Activated B cell treated with CpG ODN at 0.5 μM for 24 hours (primary cell): ENCODE measurements at places on chromosomes 6 and 20.

GRCh38 chr20:32603046-32603726 is 18.1 kb upstream of the NOL4L start:
- peak overlapping the region; percentile 32 for H3K4me3 ChIP-seq
- no peak for DNase-seq
- H3K27me3 ChIP-seq, result no peaks in the 10 kb centered on the region

DNA sequence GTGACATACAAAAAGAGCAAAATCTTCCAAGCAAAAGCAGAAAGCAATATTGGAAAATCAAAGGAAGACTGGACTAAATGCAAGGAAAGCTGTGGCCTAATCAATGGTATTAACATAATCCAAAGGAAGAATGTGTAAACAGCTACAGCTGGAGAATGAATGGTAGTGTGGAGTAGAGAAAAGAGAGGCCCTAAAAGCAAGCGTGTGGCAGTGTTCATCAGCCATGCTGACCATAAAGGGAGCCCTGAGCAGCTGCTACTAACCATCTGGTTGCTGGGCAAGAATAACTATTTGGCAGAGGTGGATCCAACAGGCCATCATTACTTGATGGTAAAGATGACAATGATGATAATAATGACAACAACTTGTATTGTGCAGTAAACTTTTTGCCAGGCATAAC is 148.5 kb upstream of the BEND6 start:
- no peak overlapping the region for H3K4me3 ChIP-seq
- DNase-seq, result no peak
- no peaks in the 10 kb centered on the region for H3K36me3 ChIP-seq
- no peak overlapping the region for H3K27ac ChIP-seq
- no peaks in the 10 kb centered on the region for H3K27me3 ChIP-seq
- no peaks in the 10 kb centered on the region for H3K4me1 ChIP-seq

- H3K4me3 ChIP-seq, result no peak overlapping the region
- no peak overlapping the region for H3K27ac ChIP-seq
- H3K36me3 ChIP-seq, result no peaks in the 10 kb centered on the region
- H3K4me1 ChIP-seq, result no peaks in the 10 kb centered on the region
- no peak for DNase-seq
- peaks cover 25% of the 10 kb centered on the region for H3K27me3 ChIP-seq
Measured at GRCh38 chr6:117464700-117465099, 17.8 kb upstream of the DCBLD1 start.

- peaks cover 6% of the 10 kb centered on the region for H3K27me3 ChIP-seq
- H3K4me3 ChIP-seq, result no peak overlapping the region
- no peak for DNase-seq
- peaks cover 3% of the 10 kb centered on the region for H3K4me1 ChIP-seq
- H3K27ac ChIP-seq, result no peak overlapping the region
Measured at GRCh38 chr6:39698789-39699188, 26.4 kb downstream of the KIF6 start.

DNA sequence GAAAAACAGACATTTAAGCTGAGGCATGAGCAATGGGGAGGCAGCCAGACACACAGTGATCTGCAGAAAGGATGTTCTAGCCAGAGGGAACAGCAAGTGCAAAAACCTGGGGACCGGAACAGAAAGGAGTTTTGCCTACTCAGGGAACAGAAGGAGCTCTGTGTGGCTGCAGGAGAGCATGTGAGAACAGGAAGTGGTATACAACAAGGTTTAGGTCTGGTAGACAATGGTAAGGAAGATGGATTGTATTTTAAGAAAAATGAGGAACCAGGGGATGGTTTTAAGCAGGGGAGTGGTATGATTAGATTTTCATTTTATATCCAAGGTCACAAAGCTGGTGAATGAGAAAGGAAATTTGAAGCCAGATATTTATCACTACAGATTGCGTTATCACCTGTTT is 157.5 kb downstream of the UNC5CL start:
- no peak overlapping the region for H3K27ac ChIP-seq
- H3K27me3 ChIP-seq, result peaks cover 19% of the 10 kb centered on the region
- H3K4me1 ChIP-seq, result no peaks in the 10 kb centered on the region
- H3K4me3 ChIP-seq, result no peak overlapping the region

GRCh38 chr6:138524526-138524925 is 25.2 kb upstream of the NHSL1 start:
- H3K27ac ChIP-seq, result no peak overlapping the region
- no peak overlapping the region for H3K4me3 ChIP-seq
- no peaks in the 10 kb centered on the region for H3K36me3 ChIP-seq

GRCh38 chr20:48196001-48196400 is 410.7 kb upstream of the SULF2 start:
- no peaks in the 10 kb centered on the region for H3K36me3 ChIP-seq
- no peak for DNase-seq
- H3K4me3 ChIP-seq, result no peak overlapping the region
- no peak overlapping the region for H3K27ac ChIP-seq
- H3K27me3 ChIP-seq, result peaks cover 6% of the 10 kb centered on the region
- no peaks in the 10 kb centered on the region for H3K4me1 ChIP-seq

GRCh38 chr6:30061858-30062458 is 893 bp downstream of the POLR1H start:
- H3K4me3 ChIP-seq, result peak overlapping the region; percentile 98
- H3K36me3 ChIP-seq, result peaks cover 50% of the 10 kb centered on the region
- peak overlapping the region; percentile 97 for H3K27ac ChIP-seq
- no peaks in the 10 kb centered on the region for H3K27me3 ChIP-seq
- no peak for DNase-seq
- peaks cover 50% of the 10 kb centered on the region for H3K4me1 ChIP-seq

- H3K36me3 ChIP-seq, result no peaks in the 10 kb centered on the region
- DNase-seq, result no peak
- H3K4me3 ChIP-seq, result no peak overlapping the region
- no peaks in the 10 kb centered on the region for H3K27me3 ChIP-seq
- H3K27ac ChIP-seq, result no peak overlapping the region
Measured at GRCh38 chr20:33914919-33915318, 78.8 kb upstream of the RALY start.

- no peak for DNase-seq
- no peak overlapping the region for H3K27ac ChIP-seq
Measured at GRCh38 chr20:56371977-56372376, 13.2 kb downstream of the FAM210B start.

GRCh38 chr6:163897669-163898068 is 483.2 kb downstream of the QKI start:
- H3K4me1 ChIP-seq, result no peaks in the 10 kb centered on the region
- DNase-seq, result no peak
- H3K36me3 ChIP-seq, result no peaks in the 10 kb centered on the region
- H3K27ac ChIP-seq, result no peak overlapping the region
- no peak overlapping the region for H3K4me3 ChIP-seq

DNA sequence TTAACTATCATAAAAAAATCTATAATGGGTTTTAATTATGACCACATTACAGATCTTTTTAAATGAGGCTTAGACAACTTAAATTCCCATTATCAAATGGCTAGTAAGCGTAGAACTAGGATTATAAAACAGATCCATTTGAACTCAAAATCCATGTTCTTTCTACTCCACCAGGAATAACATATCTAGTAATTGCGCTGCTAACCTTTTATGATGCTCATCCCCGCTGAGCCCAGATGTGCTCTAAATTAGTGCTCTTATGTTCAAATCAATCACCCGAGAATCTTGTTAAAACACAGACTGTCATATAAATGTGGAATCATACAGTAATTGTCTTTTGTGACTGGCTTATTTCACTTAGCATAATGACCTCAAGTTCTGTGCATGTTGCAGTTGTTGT is 903.1 kb downstream of the PHF3 start:
- no peaks in the 10 kb centered on the region for H3K4me1 ChIP-seq
- H3K27ac ChIP-seq, result no peak overlapping the region
- no peak overlapping the region for H3K4me3 ChIP-seq
